Fibroblast of skin of right quadriceps (primary cell): ENCODE measurements at places on chromosomes 2 and 18.

DNA sequence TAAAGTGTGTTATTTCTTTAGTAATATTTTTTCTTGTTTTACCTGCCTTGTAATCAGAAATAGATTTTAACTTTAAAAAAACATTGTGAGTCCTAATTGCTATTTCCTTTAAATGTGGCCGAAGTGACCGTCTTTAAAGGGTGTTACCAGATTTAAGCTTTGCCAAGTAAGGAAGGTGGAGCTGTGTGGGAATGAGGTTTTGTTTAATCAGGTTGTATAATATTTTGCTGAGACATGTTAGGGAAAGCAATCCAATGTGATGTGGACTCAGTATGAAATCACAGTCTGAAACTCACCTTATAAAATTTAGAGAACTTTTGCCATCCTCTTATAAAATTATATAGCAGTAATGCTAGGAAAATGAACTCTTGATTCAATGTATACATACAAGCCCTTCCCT is 32.9 kb upstream of the ITPRID2 start:
- DNase-seq, result no peak

DNA sequence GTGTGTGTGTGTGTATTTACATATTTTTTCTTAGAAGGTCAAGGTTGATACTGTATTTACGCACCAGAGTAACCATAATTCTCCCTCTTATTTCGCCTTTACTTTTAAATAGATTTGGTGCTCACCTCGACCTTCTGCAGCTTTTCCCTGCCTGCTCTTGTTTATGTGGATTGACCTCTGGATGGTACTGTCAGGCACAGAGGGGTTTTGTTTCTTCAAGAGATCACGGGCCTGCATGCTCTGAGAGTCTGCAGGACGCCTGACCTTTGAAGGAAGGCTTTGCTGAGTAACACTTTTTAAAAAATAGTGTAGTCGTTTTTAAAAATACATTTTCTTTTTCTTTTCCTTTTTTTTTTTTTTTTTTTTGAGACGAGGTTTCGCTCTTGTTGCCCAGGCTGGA is 18.1 kb upstream of the EFHD1 start:
- no peak for DNase-seq

- DNase-seq, result peak; percentile 43
These were observed 94.4 kb upstream of the TGFA start for GRCh38 chr2:70647873-70648481.

GRCh38 chr2:71715951-71716696 is 262.8 kb downstream of the DYSF start:
- DNase-seq, result no peak
